ENCODE measurements at places on chromosomes 13 and 19.

- DNase-seq = no peak
Observed at GRCh38 chr19:535017-535835, 3.7 kb downstream of the CDC34 start.

DNA sequence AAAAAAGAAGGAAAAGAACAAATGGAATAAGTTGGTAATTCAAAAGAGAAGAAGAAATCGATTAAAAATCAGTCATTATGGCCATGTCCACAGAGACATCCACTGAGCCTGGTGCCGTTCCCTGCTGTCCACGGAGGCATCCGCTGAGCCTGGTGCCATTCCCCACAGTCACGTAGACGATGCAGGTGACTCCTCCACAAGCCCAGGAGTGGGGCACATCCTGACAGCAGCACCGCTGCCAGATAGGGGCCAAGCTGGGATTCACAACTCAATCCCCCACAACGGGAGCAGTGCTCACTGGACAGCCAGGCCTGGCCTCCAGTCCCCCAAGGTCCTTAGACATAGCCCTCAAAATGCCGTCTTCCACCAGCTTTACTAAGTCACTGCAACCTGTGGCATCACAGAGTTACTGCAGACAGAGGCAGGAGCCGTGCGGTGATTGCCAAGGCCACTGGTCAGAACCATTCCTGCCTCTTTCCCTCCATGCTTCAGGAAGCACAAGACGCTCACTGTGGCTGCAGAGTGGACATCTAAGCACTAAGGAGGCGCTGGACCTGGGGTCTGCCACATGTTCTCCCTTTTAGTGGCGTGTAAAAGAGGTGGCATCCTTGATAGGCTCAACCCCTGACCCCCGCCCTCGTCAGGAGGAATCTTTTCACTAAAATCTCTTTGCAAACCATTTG lies 131.5 kb upstream of the SPACA7 start:
- DNase-seq = no peak

DNA sequence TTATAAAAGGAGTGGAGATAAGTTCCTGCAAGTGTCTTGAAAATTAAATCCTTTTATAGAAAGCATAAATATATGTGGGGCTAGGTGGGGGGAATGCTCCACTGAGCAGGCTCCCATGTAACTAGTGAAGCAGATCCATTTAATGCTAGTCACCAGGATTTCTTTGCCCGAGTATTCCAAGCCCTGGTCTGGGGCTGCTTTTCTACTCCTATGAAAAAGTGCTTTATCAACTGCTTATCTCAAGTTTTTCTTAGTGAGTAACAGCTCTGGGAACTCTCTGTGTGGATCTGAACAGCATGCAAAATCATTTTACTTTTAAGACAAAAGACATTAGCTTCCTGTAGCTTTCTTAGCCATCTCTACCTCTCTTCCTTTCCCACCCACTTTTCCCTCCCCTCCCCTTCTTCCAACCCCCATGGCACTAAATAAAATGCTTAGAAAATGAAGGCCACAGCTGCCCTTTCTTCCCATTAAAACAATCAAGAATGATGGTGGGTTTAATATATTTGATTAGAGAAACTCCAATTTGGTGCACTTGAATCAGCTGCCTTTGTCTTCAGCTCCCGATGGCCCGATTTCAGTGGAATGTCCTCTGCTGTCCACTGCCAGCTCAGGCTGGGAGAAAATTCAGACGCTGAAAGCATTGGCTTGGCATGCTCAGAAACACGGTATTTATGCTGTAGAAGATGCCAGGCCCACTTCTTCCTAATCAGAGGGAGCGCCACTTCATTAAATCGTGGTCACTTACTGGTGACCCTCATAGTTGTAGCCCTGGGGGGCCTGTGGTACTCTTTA lies 475.1 kb downstream of the FOXO1 start:
- no peak for DNase-seq

DNA sequence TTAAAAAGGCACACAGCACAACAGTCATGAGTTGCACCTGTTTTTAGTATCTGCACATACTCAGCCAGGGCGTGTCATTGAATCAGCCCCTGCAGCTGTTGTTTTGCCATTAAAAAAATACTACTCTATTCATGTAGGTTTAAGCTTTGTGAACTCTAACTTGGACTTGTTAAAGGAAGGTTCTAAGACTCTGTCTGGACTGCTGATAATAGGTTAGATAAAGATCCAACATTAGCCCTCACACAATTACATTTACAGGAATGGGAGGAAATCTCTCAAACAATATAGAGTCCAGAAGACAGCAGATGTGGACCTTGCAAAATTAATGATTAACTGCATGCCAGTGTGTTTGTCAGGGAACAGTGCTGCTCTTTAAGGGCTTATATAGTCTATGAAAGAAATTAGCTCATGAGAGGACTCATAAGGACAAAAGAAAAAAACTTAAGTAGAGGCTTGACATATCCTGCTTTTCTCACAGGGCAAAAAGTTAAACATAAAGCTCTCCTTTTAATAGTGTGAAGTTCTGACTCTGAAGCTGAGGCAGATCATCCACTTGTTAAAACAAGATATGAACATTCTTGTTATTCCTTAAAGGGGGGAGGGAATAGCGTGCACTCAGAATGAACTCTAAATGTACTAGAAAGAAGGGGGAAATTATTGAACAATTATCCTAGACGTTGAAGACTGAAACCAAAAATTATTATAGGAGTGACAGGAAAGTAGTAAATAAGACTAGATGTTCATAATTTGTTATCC lies 243.6 kb downstream of the NDFIP2 start:
- DNase-seq = no peak

DNA sequence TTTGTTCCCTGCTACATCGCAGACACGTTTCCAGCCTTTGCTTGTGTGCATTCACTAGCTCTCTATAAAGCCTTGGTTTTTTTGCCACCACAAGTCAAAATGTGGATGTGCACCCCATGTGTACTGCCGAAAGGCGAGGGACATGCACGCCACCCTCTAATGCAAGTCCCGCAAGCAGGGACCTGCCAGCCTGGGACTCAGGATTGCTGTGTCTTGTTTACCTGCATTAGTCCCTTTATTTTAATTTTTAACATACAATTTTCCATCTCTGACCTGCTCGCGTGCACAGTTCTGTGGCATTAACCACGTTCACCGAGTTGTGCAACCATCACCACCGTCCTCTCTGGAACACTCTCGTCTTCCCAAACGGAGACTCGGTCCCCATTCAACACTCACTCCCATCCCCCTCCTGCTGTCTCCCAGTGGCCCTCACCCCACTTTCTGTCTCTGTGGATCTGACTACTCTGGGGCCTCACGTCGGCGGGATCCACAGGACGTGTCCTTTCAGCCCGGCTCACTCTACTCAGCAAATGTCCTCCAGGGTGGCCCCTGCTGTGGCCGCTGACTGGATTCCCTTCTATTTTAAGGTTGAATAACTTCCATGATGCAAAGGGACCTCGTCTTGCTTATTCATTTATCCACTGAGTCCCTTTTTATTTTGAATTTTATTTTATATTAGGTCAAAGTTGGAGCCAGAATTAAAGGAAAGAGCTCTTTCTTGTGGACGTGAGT lies 58.4 kb downstream of the RASA3 start:
- DNase-seq = no peak

- no peak for DNase-seq
Observed at GRCh38 chr13:72293206-72293605, 426.2 kb upstream of the DACH1 start.

DNA sequence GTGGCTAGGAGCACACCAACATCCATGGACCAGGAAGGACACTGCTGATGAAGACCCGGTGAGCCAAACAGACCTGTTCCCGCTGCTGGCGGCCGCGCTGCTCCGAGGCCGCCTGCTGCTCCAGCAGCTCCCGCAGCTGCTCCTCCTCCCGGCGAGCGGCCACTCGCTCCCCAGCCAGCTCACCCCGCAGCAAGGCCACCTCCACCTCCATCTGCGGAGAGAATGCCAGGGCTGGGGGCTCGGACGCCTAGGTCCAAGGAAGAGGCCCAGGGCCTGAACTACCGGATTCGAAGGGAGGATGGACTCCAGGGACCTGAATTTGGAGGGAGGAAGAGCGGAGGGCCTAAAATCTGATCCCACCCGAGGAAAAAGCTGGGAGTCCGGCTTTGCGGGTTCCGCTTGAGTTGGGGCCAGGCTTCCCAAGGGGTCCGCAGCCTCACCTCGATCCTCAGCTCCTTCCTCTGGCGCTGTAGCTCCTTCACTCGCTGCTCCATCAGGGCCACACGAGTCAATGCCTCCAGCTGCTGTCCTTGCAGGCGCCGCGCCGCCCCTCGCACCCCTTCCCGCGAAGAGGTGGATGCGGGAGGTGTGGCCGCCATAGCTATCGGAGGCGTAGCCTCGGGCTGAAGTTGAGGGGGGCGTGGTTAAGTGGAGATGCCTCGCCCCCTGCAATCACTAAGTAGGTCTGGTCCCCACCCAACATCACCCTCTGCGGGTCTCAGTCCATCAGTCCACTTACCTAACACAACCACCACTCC lies 2.7 kb downstream of the PHLDB3 start:
- no peak for DNase-seq

DNA sequence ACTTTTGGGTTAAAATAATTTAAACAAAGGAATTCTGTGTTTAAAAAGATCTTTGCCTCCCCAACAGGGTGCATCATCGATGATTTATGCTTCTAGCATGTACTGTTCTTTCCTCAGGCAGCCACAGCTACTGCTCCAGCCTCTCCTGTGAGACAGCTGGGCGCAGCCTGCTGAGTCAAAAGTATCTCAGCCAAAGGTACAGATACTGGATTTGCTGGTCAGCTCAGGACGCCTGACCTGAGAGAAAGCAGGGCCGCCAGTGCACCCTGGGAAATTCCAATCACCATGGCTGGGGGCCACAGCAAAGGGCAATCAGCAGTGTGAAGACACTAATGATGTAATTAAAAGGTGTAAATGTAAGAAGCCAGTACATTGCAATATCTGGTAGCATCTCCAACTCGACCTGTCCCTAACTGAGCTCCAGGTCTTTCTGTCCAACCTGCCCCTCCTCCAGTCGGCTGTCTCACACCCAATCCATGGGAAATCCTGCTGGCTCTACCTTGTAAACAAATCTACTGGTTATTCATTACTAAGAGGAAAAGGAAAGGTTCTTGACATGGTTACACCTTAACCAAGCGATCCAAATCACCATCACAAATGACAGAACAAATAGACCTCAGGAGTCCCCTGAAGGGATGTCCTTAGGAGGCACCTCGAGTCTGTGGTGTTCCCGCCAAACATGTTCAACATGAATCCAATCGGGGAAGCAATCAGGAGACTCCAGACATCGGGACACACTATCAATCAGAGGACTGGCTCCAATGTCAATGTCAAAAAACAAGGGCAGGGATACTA lies 7.3 kb downstream of the OPA3 start:
- DNase-seq = no peak

DNA sequence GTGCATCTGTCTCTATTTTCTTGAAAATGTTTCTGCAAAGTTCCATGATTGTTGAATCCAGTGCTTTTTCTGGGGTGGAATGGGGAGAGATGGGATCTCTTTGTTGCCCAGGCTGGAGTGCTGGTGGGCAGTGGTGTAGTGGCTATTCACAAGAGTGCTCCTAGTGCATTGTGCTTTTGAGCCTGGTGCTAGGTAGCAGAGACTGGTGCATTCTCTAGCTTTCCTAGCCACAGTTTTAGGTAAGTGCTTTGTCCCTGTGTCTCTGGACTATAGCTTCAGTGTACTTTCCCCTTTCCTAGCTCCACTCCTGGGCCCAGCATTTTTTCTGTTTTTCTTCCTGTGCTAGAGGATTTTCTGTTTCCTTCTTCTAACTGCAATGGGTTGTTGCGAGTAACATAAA lies 825.6 kb downstream of the SLITRK6 start:
- DNase-seq = no peak

DNA sequence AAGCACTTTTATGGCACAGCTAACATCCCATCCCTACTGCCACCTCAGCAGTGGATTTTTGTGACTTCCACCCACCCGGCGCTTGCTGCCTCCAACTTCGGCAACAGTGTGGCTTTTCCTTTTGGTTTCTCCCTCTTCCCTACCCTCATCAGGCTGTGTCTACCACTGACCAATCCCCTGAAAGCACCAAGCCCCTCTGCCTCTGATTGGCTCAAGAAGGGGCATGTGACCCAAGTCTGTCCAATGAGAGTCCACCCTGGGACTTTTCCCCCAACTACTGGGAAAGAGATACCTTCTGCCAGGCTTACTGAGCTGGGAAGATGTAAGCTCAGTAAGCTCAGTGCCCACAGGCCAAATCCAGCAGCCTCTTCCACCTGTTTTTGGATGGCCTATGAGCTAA lies 5.8 kb downstream of the SMIM7 start:
- no peak for DNase-seq

DNA sequence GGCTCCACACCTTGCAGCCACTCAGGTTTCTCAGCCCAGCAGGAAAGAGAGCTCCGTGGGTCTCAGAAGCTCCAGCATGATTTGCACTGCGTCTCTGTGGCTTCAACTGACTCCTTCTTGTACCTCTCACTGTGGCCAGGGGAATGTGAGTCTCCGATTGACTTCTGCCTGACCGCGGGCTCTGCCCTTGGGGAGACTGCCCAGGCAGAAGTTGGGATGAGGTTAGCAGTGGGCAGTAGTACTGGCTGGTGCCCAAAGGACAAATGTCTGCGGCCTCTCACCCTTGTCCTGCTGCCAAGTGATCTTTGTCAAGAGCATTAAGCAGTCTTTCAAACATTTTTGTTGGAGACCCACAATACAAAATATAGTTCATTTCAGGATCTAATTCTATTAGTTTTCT lies 34.4 kb upstream of the FXYD3 start:
- DNase-seq = no peak

GRCh38 chr13:75485286-75486062 lies 3.5 kb upstream of the TBC1D4 start:
- no peak for DNase-seq

DNA sequence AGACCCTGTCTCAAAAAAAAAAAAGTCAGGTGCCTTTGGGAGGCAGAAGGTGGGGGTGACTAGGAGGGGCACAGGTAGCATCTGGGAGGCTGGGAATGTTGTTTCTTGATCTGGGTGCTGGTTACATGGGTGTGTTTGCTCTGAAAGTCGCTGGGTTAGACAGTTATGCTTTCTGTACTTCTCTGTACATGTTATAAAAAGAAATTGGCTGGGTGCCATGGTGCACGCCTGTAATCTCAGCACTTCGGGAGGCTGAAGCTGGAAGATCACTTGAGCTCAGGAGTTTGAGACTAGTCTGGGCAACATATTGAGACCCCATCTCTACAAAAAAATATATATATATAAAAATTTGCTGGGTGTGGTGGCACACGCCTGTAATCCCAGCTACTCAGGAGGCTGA lies 15.1 kb downstream of the NOSIP start:
- no peak for DNase-seq

- DNase-seq = no peak
Observed at GRCh38 chr13:112957295-112957677, 11.7 kb upstream of the MCF2L start.

DNA sequence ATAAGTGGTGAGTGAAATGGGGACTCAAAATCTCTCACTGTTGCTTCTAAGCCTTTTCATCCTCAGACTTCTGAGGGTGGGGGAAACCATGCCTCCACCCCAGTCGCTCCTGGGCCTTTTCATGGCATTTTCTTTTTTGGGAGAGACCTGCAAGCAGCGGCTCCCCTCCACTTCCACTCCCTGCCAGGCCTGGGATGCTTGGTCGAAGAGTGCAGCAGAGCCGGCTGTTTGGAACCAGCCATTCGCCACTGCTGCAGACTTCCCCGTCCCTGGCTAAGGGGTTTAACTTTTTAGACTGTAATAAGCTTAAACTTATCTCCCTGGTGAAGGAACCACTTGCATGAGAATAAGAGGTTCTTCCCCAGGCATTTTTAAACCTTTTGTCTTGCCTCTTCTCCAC lies 617.2 kb downstream of the PCDH9 start:
- no peak for DNase-seq
